H7 (cell line): ENCODE measurements at places on chromosomes 4 and X.

GRCh38 chr4:26300314-26301307, 20.2 kb upstream of the RBPJ start:
- no peak for DNase-seq

DNA sequence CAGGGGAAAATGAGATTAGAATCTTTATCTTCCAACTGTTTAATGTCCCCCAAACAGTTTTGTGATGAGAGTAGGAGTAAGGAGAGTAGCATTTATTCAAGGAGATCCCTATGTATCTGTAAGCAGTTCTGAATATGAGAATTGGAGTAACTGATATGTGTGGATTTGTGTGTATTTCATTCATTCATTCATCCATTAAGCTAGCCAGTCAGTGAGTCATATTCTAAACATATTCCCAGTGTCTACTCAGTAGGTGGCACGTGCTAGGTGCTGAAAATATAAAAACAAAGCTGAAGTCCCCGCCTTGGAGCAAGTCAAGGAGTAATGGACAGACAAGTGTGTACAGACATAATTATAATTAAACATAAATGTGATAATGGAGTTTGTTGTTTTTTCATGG, 12.4 kb upstream of the STX18 start:
- DNase-seq: no peak

- peak; percentile 35 for DNase-seq
Observed at GRCh38 chr4:46648088-46648744, 258.3 kb upstream of the GABRA2 start.

- no peak for DNase-seq
Observed at GRCh38 chr4:80199947-80200346, 2.6 kb downstream of the PRDM8 start.

- no peak for DNase-seq
Observed at GRCh38 chr4:113008716-113009115, 40.7 kb upstream of the ANK2 start.

DNA sequence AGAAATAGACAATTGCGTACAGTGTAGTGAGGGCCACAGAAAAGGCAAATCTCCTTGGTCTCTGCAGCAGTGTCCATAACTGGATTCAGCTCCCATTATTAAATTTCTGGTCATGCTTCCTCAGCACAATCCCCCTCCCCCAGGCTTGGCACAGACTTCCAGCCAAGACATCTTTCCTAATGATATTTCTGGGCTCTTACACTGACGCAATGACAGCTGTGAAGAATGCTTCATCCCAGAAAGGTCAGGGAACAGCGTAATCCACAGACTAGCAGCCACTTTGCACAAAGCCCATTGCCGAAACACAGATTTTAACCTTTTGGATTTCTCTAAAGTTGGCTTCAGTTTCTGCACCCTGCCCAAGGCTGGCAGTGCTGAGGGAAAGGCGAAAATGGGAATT, 597.6 kb upstream of the CPEB2 start:
- no peak for DNase-seq

GRCh38 chr4:42646999-42647541, 9.8 kb downstream of the ATP8A1 start:
- DNase-seq: no peak

- no peak for DNase-seq
Observed at GRCh38 chr4:25810461-25811373, 52.1 kb downstream of the SEL1L3 start.

DNA sequence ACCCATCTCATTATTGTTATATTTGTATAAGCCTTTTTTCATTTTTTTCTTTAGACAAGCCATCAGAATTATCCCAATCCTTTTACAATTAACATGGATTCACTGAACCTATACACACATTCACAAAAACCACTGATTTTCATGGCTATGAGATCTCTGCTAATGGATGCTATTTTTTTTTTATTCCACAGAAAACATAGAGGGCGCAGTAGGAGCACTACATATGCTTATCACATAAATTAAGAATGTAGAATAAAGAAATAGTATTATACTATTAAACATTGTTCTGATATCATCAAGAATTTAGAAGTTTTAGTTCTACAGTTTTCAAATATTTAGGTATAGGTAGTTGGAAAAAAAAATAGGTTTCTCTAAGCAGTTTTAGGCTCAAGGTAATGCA, 1477.4 kb downstream of the ARAP2 start:
- DNase-seq: no peak

DNA sequence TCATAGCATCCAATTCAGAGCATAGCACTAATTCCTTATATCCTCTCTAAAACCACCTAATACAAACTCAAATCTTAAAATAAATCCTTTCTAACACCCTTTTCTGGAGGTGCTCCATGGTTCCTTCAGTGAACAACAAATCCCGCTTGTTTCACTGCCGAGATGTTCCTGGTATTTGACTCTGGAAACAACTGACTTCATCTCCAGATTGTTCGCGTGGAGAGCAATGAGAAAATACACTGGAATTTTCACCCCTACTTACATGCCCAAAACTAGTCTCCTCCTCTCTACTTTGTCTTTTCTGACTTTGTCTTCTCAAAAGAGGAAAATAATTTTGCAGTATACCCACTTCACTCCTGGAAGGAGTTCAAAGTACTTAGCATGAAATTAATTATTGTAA, 129.0 kb downstream of the PLS3 start:
- DNase-seq: no peak

DNA sequence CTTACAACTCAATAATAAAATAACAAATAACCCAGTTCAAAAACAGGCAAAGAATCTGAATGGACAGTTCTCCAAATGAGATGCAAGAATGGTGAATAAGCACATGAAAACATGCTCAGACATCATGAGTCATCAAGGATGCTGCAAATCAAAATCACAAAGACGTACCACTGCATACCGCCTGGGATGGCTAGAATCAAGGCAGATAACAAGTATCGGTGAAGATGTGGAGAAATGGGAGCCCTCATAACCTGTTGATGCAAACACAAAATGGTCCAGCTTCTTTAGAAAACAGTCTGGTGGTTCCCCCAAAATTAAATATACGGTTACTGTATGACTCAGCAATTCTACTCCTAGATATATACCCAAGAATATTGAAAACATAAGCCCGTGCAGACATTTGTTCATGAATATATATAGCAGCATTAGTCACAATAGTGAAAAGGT, 32.5 kb downstream of the AKAP4 start:
- DNase-seq: no peak

- no peak for DNase-seq
Observed at GRCh38 chr4:139753686-139754085, 88.1 kb downstream of the MGST2 start.

DNA sequence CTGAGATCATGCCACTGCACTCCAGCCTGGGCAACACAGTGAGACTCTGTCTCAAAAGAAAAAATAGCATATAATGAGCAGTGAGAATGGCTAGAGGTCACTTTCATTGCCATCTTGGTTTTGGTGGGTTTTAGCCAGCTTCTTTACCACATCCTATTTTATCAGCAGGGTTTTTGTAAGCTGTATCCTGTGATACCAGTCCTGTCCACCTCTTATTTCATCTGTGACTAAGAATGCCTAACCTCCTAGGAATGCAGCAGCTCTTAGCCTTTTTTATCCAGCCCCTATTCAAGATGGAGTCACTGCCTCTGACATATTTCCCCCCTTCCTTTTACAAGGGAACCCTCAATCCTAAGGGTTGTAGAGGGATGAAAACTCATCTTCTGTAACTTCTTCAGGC, 26.1 kb upstream of the IGFBP7 start:
- no peak for DNase-seq

DNA sequence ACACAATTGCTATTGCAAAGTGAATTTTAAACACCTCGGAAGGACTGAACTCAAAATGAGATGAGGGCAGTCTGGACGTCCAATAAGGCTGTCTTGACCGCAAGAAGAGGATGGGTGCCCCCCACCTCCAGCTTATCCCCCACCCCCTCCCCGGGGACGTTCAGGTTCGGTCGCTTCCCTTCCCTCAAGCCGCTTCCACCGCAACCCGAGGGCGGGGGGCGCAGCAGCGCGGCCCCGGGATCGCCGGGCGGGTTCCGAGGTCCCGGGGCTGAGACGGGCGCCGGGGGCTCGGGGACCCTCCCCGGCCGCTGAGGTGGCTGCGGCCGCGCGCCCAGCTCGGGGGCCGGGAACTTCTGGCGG, 480 bp downstream of the USP46 start:
- DNase-seq: peak; percentile 82

GRCh38 chr4:140876615-140877364, 120.6 kb upstream of the TBC1D9 start:
- DNase-seq: no peak

DNA sequence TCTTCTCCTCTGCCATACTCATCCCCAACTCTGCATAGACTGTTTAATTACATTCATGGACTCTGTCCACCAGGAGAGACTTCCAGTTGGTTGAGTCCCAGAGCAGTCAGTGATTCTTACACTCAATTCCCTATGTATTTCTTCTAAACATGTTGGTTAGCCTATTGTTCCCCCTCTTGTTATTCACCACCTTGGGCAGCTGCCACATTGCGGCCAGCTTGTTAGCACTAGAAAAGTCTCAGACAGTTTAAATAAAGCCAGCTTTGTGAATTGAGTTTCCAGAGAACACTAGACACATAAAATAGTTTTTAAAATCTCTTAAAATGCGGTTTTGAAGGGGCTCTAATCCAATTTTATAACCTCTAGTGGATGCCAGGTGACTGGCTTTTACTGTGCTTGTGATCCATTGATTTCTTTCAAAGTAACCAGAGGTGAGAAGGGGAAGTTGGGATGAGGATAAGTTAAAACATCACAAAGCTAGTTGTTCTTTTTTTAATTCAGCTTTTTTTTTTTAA, 827.7 kb downstream of the FSTL5 start:
- DNase-seq: no peak

DNA sequence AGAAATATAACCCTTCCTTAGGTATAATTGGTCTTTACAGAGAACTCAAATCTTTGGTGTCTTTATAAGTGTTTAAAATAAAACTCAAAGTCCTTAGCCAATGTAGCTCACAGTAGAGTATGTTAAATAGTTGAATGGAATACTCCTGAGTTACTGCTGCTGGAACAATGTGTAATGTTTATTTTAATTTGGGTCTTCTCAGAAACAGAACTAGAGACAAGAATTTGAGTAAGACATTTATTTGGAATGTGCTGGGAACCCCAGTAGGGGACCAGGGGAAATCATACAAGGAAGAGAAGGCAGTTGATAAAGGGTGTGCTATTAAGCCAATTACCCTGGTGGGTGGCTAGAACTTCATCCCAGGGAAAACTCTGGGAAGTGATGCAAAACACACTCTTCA, 240.4 kb upstream of the LDB2 start:
- DNase-seq: no peak

DNA sequence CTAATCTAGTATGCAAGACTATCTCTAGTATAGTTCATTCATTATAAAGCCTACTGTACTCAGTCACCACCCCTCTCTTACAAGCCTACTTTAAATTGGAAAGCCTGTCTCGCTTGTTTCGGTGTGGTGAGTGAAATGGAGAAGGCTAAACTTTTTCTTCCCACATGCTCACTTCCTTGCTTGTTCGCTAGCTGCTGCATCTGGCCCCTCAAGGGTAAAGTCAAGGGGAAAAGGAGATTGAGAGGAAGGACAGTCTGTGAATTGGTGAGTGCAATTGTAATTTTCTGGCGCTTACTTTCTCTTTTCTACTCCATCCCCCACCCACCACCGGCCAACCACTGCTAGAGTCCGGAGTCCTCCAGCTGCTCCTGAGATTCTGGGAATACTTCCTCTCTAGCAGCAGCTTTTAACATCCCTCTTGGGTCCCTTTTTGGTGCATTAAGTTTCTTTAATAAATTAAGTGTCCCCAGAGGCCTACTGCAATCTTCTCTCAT, 12.1 kb upstream of the ARAP2 start:
- no peak for DNase-seq

DNA sequence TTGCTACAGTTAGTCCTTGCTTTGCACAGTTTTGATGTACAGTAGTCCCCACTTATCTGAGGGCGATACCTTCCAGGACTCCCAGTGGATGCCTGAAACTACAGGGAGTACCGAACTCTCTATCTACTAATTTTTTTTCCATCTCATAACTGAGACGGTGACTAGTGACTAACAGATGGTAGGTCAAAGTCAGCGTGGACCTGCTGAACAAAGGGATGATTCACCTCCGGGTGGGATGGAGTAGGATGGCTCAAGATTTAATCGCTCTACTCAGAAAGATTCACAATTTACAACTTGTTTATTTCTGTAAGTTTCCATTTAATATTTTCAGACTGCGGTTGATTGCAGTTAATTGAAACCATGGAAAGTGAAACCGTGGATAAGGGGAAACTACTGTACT, 655.8 kb downstream of the ZNF674 start:
- DNase-seq: no peak

DNA sequence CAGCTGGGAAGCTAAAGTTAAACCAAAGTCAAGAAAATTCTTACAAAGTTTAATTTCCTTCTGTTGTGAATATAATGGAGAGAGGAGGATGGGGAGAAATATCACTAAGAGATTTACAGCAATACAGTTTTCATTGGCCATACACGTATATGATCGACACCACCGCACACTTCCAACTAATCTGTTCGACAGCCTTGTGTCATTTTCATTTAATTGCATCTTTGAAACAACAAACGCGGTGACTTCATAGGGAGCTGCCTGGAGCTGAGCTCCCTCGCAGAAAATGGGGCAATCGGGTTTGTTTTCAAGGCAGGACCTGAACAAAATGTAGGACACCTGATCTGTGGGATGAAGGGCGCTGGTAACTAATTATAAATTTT, 1.3 kb downstream of the PTPN13 start:
- no peak for DNase-seq

DNA sequence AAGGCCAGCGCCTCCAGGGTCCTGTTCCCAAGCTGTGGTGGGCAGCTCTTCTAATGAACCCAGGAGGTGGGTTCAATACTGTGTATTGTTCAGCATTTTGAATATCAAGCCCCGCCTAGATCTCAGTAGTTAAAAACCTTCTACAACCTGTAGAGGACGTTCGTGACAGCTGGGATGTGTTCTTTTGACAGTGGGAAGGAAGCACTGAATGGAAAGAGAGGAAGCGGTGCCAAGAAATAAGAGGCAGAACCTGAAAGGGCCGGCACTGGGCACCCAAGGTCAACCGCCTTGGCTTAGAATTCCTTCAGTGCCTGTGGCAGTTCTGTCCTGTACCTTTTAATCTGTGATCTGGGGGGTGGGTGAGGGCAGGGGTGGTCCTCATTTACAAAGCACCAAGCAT, 73.1 kb downstream of the CC2D2A start:
- DNase-seq: no peak

GRCh38 chr4:1043162-1043561, 31.7 kb downstream of the FGFRL1 start:
- peak; percentile 43 for DNase-seq

- DNase-seq: no peak
Observed at GRCh38 chrX:23394421-23394820, 59.8 kb downstream of the PTCHD1 start.
